ENCODE measurements at places on chromosomes 11 and 22.

DNA sequence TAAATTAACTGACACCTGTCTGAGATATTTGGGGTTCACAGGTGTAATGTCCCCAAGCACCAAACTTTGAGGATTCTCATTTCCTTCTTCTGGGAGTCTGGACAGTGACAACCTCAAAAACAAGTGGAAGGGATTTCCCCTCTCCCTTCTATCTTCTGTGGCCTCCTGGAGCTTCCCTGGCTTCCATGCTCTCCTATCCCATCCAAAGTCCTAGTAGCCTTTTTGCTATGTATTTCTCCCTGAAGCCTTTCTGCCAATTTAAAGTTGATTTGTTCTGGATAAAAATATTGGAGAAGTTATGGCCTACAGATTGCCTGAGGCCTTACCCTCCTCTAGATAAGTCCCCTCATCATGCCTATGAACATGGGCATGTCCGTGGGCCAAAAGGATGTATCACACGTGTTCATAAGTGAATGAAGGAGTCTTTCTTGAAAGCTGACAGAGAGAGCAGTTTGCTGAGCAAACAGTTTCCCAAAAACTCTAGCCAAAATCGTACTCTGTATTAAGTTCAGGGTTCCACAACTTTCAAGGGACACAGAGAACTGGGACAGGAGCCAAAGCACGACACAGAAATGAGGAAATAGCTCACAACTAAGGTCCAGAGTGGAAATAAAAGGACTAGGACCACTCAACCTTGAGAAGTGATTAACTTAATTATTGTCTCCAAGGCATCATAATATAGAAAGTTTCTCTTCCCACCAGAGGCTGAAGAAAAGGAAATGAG lies 6.7 kb downstream of the HEPACAM start:
- DNase-seq, result no peak

- DNase-seq, result no peak
Observed at GRCh38 chr11:119643212-119643875, 85.7 kb downstream of the NECTIN1 start.

- no peak for DNase-seq
Observed at GRCh38 chr22:26651815-26652214, 5.6 kb upstream of the MIAT start.

DNA sequence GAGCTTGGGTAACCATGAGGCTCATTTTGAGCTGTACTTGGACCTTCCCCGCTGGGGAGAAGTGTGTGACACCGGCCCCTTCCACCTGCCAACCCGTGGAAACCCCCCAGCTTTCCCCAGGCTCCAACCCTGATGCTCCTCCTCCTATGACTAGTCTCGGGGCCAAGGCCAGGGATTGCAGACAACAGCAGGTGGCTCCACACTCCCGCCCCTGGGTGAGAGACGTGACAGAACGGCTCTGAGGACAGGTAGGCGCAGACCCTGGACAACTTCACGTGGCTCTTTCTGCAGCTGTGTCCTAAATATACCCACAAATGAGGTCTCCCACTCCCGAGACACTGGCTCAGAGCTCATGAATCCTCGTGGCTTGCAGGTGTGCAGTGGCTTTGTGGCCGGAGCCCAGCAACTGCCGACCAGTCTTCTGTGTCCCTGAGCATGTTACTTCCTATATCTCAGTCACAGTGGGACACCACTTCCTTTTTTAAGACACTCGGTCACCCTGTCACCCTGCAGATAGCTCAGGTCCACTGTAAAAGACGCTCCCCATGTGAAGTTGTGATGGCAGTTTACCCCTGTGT lies 55.2 kb downstream of the NECTIN1 start:
- no peak for DNase-seq

DNA sequence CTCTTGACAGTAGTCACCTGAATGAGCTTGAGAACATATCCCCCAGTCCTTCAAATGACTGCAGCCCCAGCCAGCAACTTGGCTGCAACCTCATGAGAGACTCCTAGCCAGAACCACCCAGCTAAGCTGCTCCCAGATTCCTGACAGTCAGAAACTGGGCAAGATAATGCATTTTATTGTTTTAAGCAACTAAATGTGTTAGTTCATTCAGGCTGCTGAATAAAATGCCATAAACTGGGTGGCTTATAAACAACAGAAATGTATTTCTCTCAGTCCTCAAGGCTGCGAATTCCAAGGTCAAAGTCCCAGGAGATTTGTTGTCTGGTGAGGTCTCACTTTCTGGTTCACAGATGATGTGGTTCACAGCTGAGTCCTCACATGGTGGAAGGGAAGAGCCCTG lies 5.8 kb upstream of the PAMR1 start:
- DNase-seq, result no peak

All from iPS-NIHi11 (cell line).